Activated CD8-positive, alpha-beta memory T cell treated with anti-CD3 and anti-CD28 coated beads, Interleukin-2, amount 10 ng/mL, durations not matched to agents 7 days and 5 days (primary cell): ENCODE measurements at places on chromosomes 12 and 14. TPM values are rescaled to one million over a fixed set of nuclear protein-coding genes. Genes with fewer than 3 reads are reported as not detected.

DNA sequence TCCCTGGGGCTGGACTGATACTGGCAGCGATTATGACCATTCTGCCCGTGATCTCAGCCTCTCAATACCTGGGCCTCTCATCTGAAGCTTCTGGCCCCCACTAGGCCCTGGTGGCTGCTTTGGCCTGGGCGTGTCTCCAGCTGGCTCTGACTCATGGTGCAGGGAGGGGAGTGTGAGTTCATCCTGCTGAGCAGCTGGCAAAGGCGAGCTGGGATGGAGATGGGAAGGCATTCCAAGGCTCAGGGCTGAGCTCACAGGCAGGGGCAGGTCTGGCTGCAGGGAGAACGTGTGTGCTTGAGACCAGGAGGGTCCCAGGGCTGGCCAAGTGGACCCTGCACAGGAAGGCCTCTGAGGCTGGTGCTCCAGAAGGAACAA, 221.8 kb downstream of the TMEM121 start:
- no peak for DNase-seq

GRCh38 chr12:23674064-23674463, 275.4 kb downstream of the SOX5 start:
- no peak for DNase-seq

DNA sequence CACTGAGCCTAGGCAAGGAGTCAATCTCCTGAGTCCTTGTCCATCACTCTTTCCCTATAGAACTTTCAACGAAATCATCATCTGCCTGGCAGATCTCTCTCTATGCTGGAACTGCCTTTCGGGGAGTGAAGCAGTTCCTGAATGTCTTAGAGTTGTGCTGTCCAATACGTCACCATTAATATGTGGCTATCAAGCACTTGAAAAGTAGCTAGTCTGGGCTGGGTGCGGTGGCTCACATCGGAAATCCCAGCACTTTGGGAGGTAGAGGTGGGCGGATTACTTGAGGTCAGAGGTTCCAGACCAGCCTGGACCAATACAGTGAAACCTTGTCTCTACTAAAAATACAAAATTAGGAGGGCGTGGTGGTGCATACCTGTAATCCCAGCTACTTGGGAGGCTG, 35.1 kb downstream of the NRDE2 start:
- peak; percentile 16 for DNase-seq

Gene MYF5
- not detected for total RNA-seq

Gene ITGA7
- 4.4 TPM for total RNA-seq

GRCh38 chr12:76216585-76217472, 131.4 kb downstream of the BBS10 start:
- DNase-seq, result no peak

GRCh38 chr14:34775922-34776321, 61.5 kb upstream of the CFL2 start:
- no peak for DNase-seq

GRCh38 chr14:60980811-60981632, at the start of the genes SLC38A6 and TRMT5:
Gene SLC38A6 (plus strand): TSS chr14:60981245. CDS start chr14:60981278, 33 bp downstream.
Gene TRMT5 (minus strand): TSS chr14:60981079. CDS start chr14:60980973, 106 bp downstream.
- peak; percentile 95 for DNase-seq

- DNase-seq, result no peak
Observed at GRCh38 chr12:23093488-23093887, 468.5 kb downstream of the ETNK1 start.

DNA sequence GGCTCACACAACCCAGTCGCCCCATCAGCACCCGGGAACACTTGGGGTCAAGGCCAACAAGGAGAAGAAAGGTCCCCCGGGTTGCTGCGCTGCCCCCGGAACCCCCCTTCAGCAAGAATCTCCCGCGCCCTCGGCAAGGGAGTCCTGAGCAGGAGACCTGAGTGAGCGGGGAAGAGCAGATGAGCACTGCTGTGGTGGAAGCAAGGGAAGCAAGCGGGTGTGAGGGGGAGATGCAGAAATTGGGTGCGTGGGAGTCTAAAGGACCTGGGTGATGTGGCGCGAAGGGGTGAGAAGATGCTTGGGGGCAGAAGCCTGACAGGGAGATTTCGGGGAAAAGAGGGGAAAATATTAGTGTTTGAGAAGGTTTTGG, 105.5 kb upstream of the PRB2 start:
- no peak for DNase-seq

DNA sequence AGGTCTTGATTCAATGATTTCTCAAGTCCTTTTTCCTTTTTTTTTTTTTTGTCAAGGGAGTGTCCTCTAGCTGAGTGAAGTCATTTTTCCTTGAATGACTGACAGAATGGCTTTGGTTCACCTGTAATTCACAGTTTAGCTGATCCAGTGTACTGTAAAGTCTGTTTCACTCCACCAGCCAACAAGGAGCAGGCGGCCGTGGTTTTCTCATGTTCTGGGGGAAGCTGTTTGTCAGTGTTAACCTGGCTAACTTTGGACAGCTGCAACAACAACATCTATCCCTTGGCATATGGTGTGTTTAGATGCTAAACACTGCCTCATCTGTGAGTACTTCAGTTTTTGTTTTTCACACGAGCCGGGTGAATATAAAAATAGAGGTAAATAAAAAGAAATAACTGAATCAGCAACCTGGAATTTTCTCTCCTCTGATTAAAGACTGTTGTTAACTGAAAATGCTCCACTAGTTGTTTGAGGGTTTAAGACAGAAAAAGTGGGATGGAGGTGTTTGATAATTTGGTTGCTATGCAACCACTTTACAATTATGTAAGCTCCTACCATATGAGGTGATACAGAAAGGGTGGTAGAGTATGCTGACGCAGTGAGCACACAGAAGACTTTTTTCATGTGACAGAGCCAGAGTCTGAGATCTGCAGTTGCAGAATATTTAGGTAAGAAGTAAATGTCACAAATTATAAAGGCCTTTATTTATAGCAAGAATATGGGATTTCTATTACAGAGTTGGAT, 50.3 kb upstream of the SLC2A13 start:
- no peak for DNase-seq

DNA sequence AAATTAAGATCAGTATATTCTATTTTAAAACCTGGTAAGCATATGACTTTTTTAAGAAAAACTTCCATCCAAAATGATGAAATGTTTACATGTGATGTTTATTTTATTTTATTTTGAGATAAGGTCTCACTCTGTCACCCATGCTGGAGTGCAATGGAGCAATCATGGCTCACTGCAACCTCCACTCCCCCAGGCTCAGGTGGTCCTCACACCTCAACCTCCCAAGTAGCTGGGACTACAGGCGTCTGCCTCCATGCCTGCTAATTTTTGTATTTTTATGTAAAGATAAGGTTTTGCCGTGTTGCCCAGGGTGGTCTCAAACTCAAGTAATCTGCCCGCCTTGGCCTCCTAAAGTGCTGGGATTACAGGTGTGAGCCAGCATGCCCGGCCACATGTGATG, 141.8 kb downstream of the ZFP36L1 start:
- DNase-seq, result peak; percentile 21

- no peak for DNase-seq
Observed at GRCh38 chr12:96495155-96495554, 5.8 kb downstream of the CFAP54 start.

DNA sequence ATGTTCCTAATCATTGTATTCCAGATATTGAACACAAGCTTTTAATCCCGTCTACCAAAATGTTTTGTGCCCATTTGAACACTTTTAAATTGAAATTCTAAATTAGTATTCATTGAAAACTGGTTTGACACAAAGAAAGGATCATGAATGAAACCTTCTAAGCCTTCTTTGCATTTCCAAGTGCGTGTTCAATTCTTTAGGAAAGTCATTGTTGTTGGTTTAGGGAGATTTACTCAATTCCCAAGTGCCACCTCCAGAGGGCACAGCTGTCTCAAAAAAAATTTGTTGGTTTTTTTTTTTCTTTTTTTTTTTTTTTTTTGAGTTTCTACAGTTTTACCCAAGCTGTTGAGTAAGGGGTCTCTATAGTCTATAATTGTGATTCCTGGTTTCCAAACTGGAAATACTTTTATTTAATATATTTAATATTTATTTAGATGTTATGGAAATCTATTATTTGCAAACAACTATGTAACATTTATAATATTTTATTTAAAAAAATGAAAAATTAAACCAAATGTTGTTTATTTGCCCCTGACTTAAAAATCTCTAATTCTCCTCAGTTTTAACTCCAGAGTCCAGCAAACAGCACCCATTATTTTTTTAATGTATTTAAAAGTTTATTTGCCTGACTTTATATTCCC, 79.9 kb downstream of the NEDD1 start:
- DNase-seq, result no peak

DNA sequence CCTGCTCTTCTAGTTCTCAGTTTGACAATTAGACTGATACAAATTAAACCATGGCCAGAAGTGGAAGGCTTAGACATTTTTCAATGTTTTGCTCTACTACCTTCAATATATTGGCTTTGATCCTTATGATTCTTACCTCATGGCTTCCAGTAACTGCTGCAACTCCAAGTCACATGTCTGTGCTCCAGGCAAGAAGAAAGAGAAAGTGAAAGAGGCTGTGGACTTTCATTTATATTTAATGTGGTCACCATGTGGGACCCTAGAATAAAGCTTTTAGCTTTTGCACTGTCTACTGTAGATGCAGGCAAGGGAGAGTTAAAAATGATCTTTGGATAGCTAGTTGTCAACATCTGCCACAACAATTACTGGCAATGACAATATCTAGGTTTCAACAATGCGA, 214.3 kb upstream of the PDE3A start:
- DNase-seq, result no peak

Gene LAG3
- total RNA-seq, result 320 TPM
